ENCODE measurements at places on chromosomes 4 and X. TPM values are rescaled to one million over a fixed set of nuclear protein-coding genes. Genes with fewer than 3 reads are reported as not detected.

The GPR34 gene
- total RNA-seq, result not detected

The RHOXF2B gene
- total RNA-seq, result not detected

The AR gene
- total RNA-seq, result 13.3 TPM

The C1QTNF7 gene
- not detected for total RNA-seq

GRCh38 chr4:152243896-152244595 lies 291.8 kb downstream of the FBXW7 start:
- H3K27me3 ChIP-seq, result peaks cover 12% of the 10 kb centered on the region

DNA sequence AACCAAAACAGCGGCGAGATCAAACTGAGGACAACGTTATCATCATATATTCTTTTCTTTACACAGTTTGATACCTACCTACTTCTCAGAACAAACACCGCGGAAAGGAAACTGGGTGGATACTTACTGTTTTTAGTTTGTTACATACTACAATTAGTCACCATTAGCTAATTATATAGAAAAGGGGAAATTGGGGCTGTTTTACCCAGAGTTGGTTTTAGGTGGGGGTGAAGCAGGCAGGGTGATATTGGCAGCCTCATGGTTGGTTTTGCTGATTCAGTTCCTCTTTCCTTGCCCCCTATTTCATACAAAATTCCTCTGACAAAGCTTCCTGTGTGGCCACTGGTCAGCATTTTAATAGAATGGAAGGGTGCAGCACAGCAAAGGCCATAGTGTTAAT lies 77.8 kb downstream of the SORBS2 start:
- peaks cover 10% of the 10 kb centered on the region for H3K27me3 ChIP-seq
- DNase-seq, result no peak
- no peaks in the 10 kb centered on the region for H3K36me3 ChIP-seq
- peaks cover 13% of the 10 kb centered on the region for H3K4me1 ChIP-seq
- H3K4me3 ChIP-seq, result no peak overlapping the region

DNA sequence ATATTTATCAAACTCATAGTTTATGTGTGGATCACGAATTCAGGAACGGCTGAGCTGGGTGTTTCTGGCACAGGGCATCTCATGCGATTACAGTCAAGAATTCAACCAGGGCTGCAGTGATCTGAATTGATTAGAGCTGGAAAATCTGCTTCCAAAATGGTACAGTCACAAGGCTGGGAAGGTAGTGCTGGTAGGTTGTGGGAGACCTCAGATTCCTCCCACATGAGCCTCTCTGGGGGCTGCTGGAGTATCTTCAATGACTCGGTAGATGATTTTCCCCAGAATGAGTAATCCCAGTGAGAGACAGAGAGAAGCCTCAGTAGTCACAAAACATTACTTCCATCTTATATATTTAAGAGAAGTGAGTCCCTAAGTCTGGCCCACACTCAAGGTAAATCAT lies 36.2 kb upstream of the PRDX4 start:
- peaks cover 9% of the 10 kb centered on the region for H3K27me3 ChIP-seq
- H3K4me1 ChIP-seq, result no peaks in the 10 kb centered on the region
- H3K36me3 ChIP-seq, result no peaks in the 10 kb centered on the region

- H3K4me3 ChIP-seq, result no peak overlapping the region
- no peak for DNase-seq
- H3K27ac ChIP-seq, result no peak overlapping the region
Observed at GRCh38 chr4:140871368-140871767, 115.2 kb upstream of the TBC1D9 start.

GRCh38 chrX:119374736-119375135 lies 24.4 kb upstream of the SLC25A43 start:
- H3K36me3 ChIP-seq, result no peaks in the 10 kb centered on the region
- H3K4me1 ChIP-seq, result peaks cover 39% of the 10 kb centered on the region
- H3K4me3 ChIP-seq, result peak overlapping the region; percentile 34
- H3K27me3 ChIP-seq, result peaks cover 2% of the 10 kb centered on the region

DNA sequence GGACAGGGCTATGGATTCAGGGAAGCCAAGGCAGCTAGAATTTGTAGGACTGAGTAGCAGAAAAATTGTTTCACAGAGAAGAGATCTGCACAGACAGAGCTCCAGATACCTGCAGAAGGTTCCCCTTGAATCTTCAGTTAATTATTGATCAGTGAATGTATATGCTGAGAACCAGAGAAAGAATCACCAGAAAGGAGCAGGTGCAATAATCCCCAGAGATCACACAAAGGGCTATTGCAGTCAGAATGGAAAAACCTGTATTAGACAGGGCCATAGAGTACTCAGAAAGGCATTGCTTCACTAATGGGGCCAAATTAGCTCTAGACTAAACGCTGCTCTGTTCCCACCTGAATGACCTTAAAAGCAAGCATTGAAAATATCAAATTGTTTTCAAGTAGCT lies 35.5 kb upstream of the SMAD1 start:
- DNase-seq, result no peak
- H3K36me3 ChIP-seq, result no peaks in the 10 kb centered on the region
- no peak overlapping the region for H3K27ac ChIP-seq
- H3K27me3 ChIP-seq, result peaks cover 10% of the 10 kb centered on the region
- H3K4me3 ChIP-seq, result no peak overlapping the region

DNA sequence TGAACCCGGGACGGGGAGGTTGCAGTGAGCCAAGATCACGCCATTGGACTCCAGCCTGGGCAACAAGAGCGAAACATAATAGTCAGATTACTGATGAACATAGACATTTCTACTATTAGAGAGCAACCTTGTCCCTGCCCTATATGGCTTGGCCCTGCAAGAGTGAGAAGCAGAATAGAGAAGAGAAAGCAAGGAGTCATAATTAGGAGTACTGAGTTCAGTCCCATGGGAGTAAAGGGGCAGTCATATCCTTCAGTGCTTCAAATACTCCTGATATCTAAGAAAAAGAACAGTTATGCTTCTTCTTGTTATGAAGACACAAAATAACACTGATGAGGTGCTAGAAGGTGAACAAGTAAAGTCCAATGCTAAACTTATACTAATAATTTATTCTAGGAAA lies 33.8 kb downstream of the CLDN2 start:
- no peak for DNase-seq
- no peak overlapping the region for H3K27ac ChIP-seq
- no peaks in the 10 kb centered on the region for H3K27me3 ChIP-seq
- peaks cover 34% of the 10 kb centered on the region for H3K4me1 ChIP-seq
- no peak overlapping the region for H3K4me3 ChIP-seq

GRCh38 chr4:128107766-128108165 lies 46.7 kb downstream of the LARP1B start:
- H3K4me1 ChIP-seq, result peaks cover 7% of the 10 kb centered on the region
- H3K27ac ChIP-seq, result no peak overlapping the region
- H3K4me3 ChIP-seq, result no peak overlapping the region
- no peaks in the 10 kb centered on the region for H3K27me3 ChIP-seq
- DNase-seq, result no peak
- H3K36me3 ChIP-seq, result 0 out of 2 replicates have a peak, but pooled peaks cover 15% of the 10 kb centered on the region

DNA sequence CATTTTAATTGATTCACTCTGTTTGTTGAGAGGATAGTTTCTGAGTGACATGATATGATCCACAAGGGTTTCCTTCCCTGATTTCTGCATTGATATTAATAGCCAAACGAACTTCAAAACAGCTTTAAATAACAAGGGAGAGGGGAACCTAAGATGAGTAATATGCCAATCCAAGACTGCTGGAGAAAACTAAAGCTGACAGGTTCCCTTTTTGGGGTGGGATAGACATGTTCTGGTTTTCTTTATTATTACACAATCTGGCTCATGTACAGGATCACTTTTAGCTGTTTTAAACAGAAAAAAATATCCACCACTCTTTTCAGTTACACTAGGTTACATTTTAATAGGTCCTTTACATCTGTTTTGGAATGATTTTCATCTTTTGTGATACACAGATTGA lies 182.2 kb downstream of the AR start:
- no peak for DNase-seq
- H3K27me3 ChIP-seq, result no peaks in the 10 kb centered on the region
- H3K27ac ChIP-seq, result no peak overlapping the region
- peaks cover 43% of the 10 kb centered on the region for H3K4me1 ChIP-seq
- no peak overlapping the region for H3K4me3 ChIP-seq

DNA sequence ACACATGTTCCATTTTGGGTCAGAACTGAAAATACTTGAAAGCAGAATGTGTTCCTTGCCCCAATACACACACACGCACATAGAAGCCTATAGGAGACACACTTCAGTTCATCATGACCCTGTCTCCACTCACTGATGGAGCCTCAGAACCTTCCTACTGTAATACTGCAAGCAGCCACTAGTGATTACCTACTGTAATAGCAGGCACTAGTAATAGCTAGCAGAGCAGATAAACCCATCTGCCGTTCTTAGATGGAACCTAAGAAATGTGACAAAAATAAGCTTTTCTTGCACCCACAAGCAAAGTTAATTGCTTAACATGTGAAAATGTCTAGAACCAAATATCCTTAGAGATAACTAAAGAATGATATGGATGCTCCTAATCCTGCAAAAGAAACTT lies 13.6 kb downstream of the AMTN start:
- no peaks in the 10 kb centered on the region for H3K4me1 ChIP-seq
- no peak overlapping the region for H3K4me3 ChIP-seq
- no peak overlapping the region for H3K27ac ChIP-seq
- no peaks in the 10 kb centered on the region for H3K27me3 ChIP-seq

DNA sequence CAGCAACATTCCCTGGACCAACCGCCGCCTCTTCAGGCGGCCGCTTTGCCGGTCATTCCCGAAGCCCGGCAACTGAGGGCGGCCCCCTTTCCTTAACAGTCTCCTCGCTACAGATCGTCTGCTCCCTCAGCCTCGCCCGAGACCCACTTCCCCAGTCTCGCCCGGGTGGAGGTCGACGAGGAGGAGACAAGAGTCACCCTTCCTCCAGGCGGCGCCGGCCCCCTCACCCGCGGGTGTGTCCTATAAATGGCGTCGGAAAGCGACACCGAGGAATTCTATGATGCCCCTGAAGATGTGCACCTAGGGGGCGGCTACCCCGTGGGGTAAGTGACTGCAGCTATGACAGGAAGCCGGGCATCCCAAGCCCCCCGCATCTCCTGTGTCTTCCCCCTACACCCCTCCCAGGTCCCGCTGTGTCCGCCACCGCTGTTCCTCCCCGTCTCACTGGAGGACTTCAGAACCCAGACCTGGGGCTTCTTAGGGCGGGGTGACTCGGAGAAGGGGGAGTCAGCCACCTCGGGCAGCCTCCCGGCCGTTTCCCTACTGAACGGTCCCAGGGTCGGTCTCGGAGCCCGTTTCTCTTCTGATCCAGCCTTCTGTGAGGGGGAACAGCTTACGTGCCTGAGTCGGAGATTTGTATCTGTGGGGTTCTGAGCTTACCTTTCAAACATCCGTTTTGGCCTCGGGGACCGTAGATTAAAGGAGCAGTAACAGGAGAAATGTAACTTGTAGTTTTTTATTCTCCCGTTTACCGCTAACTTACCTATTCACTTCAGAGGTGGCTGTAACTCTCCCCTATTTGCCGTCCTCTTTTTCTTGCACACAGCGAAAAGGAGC lies 570 bp downstream of the WDR44 start:
- H3K27me3 ChIP-seq, result no peaks in the 10 kb centered on the region
- H3K4me1 ChIP-seq, result peaks cover 34% of the 10 kb centered on the region
- peak overlapping the region; percentile 94 for H3K27ac ChIP-seq
- peak; percentile 4 for DNase-seq
- H3K36me3 ChIP-seq, result no peaks in the 10 kb centered on the region

- no peak for DNase-seq
- no peak overlapping the region for H3K27ac ChIP-seq
- peaks cover 30% of the 10 kb centered on the region for H3K4me1 ChIP-seq
Observed at GRCh38 chr4:88995874-88996273, 61.1 kb downstream of the FAM13A start.

All from HFFc6 (cell line).